Caco-2 (cell line): ENCODE measurements at places on chromosomes 12 and 14. TPM values are rescaled to one million over a fixed set of nuclear protein-coding genes. Genes with fewer than 3 reads are reported as not detected.

TRIM9 gene
- total RNA-seq: 2.7 and 3.0 TPM in 2 replicates

GLT1D1 gene
- total RNA-seq: not detected in 2 replicates

- no peak for DNase-seq
Observed at GRCh38 chr12:97047361-97047760, 140.3 kb downstream of the NEDD1 start.

DYNLL1 gene
- 323 and 324 TPM in 2 replicates for total RNA-seq

DNA sequence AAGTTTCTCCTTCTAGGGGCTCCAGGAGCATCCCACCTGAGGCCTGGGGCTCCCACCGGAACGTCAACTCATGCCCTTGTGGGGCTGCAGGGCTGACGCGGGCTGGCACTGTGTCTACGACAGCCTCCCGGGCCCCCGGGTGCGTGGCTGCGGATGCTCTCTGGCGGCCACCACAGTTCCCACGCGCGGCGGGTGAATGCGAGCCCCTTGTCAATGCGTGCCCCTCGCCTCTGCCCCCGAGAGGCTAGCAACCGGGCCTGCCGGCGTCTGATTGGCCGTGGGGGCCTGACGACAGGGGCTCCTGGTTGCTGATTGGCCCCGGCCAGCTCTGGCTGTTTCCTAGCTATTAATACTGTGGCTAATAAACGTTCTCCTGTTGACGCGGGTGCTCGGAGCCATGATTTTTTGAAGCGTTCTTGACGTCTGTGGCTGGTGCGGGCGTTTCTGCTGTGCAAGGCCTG, 1.8 kb upstream of the MEG3 start:
- DNase-seq: no peak
